ENCODE measurements at places on chromosomes 1 and 21.

DNA sequence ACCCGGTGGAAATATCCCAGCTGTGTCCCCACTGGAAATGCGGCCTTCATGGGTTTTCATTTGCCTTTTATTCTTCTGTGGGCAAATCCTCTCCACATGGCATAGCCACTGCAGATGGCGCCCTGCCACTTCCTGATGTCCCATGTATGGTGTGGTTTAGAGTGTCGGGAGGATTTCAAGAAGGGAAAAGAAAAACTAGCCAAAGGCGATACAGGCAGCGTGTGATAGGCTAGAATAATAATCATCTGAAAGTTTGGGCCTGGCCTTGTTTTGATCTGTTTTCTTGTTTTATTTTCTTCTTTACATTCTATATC lies 123.6 kb downstream of the PEX14 start:
- no peak for DNase-seq

DNA sequence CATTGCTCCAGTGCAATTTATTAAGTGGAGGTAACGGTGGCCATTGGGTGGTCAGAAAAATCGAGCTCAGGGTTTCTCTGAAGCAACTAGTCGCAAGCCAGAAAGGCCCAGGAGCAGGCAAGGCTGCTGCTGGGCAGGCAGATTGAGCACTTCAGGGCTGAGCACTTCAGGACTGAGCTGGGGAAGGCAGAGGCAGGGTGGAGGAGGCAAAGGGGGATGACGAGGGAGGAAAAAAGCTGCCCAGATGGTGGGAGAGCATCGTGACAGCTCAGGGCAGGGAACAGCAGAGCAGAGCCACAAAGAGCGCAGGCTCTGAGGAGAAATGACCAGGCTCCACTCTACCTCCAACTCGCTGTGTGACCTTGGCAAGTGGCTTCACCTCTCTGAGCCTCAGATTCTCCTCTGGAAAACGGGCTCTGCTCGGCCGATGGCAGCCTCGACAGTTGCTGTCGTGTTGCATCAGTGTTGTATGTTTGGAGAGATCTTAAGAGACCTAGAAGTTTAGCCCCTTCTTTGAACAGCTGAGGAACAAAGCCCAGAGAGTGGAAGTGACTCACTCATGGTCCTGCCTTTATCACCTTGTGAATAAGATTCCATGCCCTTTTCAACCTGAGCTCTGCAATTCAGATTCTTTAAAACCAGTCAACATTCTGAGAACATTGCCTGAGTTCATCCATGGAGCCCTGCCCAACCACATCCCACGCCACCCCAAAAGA lies 141.4 kb downstream of the SYF2 start:
- no peak for DNase-seq

DNA sequence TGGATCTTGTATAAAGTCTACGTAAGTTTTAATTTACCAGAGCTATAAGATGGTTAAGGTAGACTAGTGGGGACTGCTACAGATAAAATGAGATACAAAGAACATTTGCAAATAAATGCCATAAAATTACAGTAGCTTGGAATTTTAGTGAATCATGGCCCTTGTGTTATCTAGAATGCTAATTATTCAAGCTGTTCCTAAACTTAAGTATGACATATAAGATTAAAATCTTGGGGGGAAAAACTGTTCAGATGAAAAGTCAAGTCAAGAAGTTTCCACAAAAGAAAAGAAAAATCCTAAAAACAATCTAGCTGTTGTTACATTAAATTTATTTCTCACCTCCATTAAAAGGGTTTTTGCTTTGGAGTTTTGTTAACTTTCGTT lies 51.7 kb downstream of the SIM2 start:
- DNase-seq: no peak

GRCh38 chr21:45306453-45306831 lies 18.7 kb upstream of the POFUT2 start:
- no peak for DNase-seq
